ENCODE measurements at places on chromosomes 16 and 17.

DNA sequence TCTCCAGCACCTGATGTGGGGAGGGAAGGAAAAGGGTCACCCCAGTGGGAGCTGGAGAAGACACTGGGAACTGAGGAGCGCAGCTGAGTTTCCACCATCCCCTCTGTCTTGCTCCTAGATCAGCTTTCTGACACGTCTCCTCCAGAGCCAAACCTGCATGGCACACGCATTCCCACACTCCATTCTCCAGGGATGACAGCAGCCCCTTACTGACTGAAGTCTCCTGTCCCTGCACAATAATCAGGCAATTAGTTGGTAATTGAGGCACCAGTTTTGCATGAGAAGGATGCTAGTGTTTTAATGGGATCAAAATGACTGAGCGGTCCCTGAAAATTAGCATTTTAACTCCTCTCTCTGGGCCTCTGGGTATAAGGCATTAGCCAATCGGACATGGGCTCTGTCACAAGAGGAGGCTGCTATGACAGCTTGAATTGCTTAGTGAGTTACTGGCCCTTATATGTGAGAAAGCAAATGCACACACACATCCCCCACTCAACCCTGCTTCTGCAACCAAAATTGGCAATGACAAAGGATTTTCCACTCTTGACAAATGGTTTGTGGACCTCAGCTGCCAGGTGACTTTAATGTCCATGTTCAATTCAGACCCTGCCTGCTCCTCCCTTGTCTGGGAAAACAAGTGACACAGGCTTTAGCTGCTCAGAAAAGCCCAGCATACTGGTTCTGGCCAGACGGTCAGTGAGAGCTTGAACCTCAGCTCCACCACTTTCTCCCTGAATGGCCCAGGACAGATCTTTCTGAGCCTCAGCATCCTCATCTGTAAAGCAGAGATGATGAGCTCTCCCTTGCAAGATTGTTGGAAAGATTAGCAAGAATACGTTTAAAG, 57.2 kb upstream of the SREBF1 start:
- no peak for DNase-seq

GRCh38 chr17:17745476-17746455, 64.5 kb downstream of the RAI1 start:
- DNase-seq: no peak

DNA sequence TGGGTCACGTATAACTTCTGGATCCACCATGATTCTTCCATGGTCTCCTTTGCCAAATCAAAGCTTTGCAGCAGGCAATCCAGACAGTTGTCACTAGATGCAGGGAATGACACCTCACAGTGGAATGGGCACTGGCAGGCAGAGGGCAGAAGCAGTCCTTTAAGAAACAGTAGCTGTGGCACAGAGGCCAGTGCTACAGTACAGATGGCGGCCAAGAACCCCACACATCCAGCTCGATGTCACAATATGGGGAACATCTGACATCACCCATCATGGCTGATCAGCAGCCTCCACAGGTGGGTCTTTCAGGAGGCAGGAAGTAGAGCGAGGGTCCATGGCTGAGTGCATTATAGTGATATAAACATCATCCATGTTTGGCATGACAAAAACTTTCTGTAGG, 18.8 kb upstream of the ERN1 start:
- no peak for DNase-seq

DNA sequence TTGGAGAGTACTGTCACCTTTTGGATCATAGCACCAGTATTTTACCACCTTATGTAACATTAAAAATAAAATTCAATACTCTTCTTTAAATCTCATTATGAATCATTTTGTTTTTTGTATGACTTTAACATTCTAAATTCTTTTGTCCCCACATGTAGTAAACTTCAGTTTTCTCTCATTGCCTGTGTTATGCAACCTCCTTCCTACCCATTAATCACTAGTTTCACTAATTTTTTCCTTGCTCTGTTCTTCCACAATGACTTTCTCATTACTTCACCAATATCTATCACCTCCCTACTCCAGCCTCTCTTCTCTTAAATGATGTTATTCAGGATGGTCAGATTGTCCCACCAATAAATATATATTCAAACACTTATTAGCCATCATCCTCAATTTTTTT, 68.7 kb downstream of the TTC19 start:
- no peak for DNase-seq

- no peak for DNase-seq
These were observed 526 bp downstream of the TSNAXIP1 start for GRCh38 chr16:67807148-67807682.

GRCh38 chr17:41186872-41187271, 2.2 kb upstream of the KRTAP4-1 start:
- DNase-seq: no peak

DNA sequence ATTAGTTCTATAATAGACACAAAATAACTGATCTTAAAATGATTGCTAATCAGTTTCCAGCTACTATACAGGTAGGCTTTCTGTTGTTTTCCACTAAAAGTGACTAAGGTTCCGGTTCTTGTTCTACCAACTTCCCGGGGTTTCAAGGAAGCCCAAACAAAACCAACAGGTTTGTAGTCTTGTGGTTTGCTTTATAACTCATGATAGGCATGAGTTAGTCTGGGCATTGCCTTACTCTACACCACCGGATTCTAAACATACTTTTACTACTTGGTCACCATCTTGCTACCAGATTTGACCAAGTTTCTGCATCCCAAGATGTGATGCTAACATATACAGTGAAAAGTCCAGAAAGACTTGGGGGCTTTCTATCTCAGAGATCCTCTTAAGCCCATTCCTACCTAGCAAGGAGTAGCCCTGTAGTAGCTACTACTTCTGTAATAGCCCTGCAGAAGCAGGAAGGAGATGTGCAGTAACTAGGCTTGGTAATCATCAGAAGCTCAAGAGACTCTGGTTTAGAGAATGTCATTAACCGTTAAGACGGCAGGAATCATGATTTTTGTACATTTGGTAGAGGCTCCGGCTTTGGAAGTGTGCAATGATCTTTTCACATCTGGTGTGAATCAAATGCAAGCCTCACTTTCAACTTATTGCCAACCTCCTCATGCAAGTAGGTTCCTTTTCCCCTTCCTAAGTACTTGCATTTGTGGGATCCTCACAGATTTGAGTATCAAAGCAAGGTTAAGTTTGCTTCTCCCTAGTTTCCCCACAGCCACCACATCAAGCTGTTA, 1.6 kb downstream of the FAM117A start:
- DNase-seq: peak; percentile 30

- DNase-seq: no peak
These were observed 6.0 kb upstream of the VASN start for GRCh38 chr16:4365615-4366014.

DNA sequence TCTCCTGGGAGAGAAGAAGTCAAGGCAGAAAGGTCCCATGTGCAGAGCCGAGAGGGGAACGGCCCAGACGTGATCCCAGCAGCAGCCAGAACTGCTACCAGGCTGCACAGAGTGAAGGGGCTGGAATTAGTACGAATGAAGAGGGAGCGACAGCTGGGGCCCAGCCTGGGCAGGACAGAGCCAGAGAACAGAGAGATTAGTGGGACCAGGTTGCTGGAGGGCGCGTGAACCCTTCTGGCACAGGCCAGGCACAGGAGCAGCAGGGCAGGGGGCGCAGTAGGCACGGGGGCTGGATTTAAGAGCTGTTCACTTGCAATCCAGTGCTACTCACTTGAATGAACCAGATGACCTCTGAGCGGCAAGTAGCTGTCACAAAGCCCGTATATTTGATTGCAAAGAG, 66.9 kb downstream of the PLXDC1 start:
- DNase-seq: no peak

- DNase-seq: peak; percentile 11
These were observed 36.9 kb downstream of the ZNF207 start for GRCh38 chr17:32386844-32387243.

GRCh38 chr16:59701963-59702930, 968.1 kb upstream of the GOT2 start:
- no peak for DNase-seq

DNA sequence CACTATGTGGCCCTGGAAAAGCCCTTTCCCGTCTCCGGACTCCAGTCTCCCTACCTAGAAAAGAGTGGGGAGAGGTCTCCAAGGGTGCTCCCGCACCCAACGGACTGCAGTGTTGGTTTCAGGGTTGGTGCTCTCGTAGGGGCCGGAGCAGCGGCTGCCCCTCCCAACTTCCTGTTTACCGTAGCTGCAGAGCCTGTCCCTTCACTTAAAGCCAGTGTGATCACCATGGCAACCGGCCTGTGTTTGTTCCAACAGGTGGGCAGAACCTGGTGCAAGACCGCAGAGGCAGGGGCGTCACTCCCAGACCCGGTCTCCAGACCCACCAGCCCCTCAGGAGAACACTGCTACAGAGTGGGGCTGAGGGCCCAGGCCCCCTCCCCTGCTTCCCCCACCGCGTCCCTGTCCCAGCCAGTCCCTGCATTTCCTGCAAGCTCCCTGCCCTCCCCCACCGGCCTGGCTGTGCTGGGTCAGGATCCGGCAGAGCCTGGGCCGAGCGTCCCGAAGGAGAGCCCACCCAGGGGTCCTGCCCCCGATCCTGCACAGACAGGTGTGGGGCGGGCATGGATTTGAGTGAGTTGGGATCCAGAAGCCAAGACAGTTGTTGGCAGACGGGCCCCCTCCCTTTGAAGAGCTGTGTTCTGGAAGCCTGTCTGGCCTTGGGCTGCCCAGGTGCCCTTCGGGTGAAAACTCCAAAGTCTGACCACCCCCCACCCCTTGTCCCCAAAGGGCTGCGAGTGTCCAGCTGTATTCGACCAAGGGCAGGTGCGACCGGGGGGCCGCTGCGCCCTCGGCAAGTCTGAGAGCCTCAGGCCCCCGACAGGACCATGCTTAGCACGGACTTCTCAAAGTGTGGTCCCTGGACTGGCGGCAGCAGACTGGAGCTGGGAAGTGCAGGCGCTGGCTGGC, 1.5 kb upstream of the BAIAP3 start:
- no peak for DNase-seq

DNA sequence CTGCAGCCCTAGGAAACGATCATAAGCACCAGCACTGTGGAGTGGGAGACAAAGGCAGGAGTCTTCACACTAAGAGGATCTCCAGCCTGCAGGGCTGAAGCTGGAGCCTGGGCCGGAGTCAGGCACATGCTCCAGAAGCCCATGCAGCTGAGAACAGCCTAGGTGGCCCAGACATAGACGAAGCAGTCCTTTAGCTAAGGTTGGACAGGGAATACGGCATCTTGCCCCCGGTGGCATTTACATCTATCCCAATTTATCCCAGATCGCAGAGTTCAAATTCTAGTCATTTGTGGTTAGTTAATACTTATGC, 13.9 kb downstream of the TSPOAP1 start:
- no peak for DNase-seq

DNA sequence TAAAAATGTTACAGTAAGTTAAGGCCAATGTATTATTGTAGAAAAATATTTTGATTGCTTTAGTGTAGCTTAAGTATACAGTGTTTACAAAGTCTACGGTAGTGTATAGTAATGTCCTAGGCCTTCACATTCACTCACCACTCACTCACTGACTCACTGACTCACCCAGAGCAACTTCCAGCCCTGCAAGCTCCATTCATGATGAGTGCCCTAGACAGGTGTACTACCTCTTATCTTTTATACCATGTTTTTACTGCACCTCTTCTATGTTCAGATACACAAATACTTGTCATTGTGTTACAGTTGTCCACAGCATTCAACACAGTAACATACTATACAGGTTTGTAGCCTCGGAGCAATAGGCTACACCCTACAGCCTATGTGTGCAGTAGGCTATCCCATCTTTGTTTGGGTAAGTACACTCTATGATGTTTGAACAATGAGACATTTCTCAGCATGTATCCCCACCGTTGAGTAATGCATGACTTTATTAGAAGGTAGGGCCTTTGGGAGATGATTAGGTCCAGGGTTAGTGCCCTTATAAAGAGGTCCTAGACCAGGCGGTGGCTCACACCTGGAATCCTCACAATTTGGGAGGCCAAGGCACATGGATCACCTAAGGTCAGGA, 117.8 kb downstream of the SLC39A11 start:
- DNase-seq: no peak

DNA sequence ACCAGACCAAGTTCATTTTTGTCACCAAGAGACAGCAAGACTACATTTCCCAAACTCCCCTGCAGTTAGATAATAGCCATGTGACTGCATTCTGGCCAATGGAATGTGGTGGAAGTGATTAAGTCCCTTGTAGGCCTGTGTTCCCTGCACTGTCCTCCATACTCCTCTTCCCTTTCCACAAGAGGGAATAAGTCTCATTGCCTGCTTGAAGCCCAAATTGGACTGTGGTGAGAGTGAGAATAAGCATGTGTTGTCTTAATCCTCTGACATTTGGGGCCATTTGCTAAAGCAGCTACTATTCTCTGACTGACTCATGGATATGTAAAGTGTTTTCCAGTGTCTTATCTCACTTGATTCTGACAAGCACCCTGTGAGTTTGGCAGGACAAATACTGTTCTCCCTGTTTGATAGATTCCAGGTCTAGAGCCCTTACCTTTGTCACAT, 20.7 kb downstream of the PIK3R6 start:
- DNase-seq: peak; percentile 68

- DNase-seq: no peak
These were observed 26.6 kb upstream of the SRCIN1 start for GRCh38 chr17:38632334-38632733.

DNA sequence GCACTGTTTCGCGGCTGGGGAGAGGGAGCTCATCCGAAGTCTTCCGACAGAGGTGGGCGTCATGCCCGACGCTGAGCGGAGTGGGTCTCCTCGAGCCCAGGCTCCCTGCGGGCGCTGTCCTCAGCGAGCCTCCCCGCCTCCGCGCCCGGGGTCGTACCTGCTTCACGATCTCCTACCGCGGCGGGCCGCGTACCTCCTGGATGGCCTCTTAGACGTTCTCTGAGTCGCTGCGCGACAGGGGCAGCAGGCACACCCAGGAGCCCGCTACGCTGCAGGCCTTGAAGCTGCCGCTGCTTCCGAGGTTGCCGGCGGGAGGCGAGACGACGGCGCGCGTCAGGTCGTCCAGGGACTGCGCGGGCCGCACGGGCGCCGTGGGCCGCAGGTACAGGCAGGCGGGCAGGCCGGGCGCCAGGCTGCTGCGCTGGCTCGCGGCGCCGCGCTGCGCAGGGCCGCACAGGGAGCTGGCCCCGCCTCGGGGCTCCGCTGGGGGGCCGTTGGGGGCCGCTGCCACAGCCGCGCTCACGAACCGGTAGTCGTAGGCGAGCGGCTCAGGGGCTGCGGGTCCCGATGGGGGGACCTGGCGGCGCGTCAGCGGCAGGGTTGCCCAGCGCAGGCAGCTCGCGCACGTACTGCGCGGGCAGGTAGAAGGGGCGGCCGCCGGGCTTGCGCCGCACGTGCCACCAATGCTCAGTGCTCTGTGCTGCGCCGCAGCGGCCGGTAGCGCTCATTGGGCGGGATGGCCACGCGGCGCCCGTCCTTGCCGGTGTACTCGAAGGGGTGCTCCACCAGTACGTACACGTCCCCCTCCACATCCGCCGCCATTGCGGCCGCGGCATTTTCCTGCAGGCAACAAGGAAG, 116.4 kb upstream of the SMURF2 start:
- no peak for DNase-seq

GRCh38 chr16:53052519-53053501, at the start of gene CHD9NB:
Gene CHD9NB, minus strand, starts transcription at chr16:53052897. Its CDS starts 8,739 bp downstream, at chr16:53044158.
- DNase-seq: peak; percentile 95

DNA sequence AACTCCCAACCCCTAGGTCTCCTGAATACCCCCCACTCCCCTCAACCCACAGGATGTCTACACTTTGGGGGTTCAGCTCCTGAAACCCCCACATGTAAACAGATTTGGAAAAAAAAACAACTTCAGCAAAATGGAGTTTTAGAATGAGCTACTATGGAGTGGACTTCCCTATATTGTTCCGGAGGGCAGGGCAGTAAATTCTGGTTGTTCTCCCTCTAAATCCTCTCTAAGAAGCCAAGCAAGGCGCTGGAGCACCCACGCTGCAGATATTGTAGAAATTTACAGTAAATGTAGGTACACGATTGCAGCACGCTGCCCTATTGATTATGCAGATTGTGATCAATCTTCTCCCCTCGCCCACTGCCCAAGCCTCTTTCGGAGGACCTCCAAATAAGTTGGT, 8.5 kb upstream of the ZFHX3 start:
- peak; percentile 29 for DNase-seq

GRCh38 chr17:20063665-20064648, 54.8 kb downstream of the SPECC1 start:
- peak; percentile 94 for DNase-seq
